Activated CD4-positive, CD25-positive, alpha-beta regulatory T cell treated with anti-CD3 and anti-CD28 coated beads, Interleukin-2, amount 50 U/mL, for 24 hours (primary cell): ENCODE measurements at places on chromosomes 1 and 21.

GRCh38 chr21:41580758-41581554 is 73.0 kb upstream of the TMPRSS2 start:
- ATAC-seq, result no peak

- ATAC-seq, result no peak
Observed at GRCh38 chr1:115222616-115223402, 115.2 kb downstream of the NGF start.

GRCh38 chr1:24567792-24568388 is 12.0 kb downstream of the NCMAP start:
- ATAC-seq, result peak; percentile 20

- no peak for ATAC-seq
Observed at GRCh38 chr1:239386453-239387303, at the start of gene CHRM3. Gene CHRM3 (plus strand): TSS chr1:239386568. CDS start chr1:239907452, 520,884 bp downstream.

DNA sequence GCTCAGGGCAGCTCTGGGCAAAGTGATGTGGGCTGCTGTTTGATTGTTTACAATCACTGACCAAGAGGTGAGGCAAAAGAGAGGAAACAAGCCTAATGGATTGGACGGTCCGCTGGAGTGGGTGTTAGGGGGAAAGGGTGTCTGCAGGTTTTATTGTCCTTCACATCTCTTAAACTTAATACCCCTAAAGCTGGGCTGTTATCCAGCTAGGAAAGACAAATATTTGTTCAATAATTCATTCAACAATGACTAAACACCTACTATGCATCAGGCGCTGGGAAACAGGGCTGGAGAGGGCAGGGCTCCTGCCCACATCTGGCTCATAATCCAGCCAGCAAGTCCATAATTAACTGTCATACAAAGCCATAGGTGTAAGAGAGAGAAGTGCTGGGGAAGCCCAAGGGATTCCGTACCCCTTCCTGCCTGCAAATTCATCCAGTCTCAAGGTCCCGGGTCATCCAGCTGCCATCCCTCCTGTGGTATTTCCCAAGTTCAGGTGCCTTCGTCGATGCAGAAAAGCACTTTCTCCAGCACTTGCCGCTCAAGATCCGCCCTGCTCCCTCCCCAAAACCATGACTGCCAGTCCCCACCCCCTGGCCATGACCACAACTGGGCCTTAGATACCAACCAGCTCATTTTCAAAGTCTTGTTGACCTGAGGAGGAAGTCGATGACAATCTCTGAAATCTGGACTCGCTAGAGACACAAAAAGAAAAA is 10.7 kb downstream of the TMEM63A start:
- no peak for ATAC-seq
